ENCODE measurements at places on chromosomes 16 and 17. TPM values are rescaled to one million over a fixed set of nuclear protein-coding genes. Genes with fewer than 3 reads are reported as not detected.

Gene LRRC75A
- 1.1 TPM for total RNA-seq

DNA sequence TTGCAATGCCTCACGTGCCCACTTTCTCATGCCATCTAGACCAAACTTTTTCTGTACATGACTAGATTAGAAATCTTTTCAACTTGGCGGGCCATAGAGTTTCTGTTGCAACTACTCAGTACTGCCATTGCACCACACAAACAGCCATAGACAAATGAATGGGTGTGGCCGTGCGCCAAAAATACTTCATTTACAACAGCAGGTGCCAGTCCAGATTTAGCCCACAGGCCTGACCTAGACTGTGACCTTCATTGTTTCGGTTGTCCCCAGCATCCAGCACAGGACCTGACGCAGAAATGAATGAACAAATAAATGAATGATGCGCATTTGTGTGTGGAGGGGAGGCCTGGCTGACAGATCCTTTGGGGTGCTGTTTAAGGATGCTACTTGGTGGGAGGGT, 14.3 kb upstream of the PDK2 start:
- DNase-seq: peak; percentile 59

Gene SLC35G6
- total RNA-seq: not detected

DNA sequence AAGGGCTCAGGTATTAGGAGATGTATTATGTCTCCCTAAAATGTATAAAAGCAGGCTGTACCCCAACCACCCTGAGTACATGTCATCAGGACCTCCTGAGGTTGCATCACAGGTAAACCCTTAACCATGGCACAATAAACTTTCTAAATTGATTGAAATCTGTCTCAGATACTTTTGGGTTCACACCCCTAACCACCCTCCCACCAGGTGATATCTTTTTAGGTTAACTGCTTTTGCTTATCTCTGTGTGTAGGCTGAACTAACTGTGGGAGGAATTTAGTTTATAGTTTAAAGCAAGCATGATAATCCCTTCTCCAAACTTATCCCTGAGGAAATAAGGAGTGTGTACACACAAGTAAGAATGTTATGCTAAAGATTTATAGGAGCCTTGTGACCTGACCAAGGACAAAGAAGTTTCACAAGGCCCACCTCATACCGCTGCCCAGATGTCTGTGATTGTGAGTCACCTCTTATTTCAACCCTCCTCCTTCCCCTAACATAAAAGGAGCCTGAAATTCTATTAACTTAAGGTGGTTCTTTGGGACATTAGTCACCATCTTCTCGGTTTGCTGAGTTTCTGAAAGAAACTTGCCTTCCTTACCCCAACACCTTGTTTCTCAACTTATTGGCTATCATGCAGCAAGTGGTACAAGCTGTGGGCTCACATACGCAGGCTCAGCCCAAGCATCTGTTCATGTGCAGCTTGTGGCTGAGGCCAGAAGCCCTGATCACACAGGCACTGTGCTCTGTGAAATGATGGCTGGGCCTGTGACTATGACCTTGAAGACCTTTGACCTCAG, 11.3 kb downstream of the PRSS22 start:
- no peak for DNase-seq

GRCh38 chr16:64158941-64159588, 962.8 kb downstream of the CDH11 start:
- DNase-seq: no peak

Gene HOXB2
- 0.22 TPM for total RNA-seq

- peak; percentile 48 for DNase-seq
Observed at GRCh38 chr16:11797957-11798299, 870 bp upstream of the ZC3H7A start.

GRCh38 chr16:19835968-19836421, 48.7 kb downstream of the GPRC5B start:
- no peak for DNase-seq

GRCh38 chr17:75459590-75460267, 3.3 kb downstream of the TMEM94 start:
- no peak for DNase-seq

Gene ZACN
- total RNA-seq: not detected

Gene TNS4
- total RNA-seq: not detected

Gene BRD7
- total RNA-seq: 42.3 TPM

All from lung microvascular endothelial cell (primary cell).